ENCODE measurements at places on chromosomes 2 and 18.

DNA sequence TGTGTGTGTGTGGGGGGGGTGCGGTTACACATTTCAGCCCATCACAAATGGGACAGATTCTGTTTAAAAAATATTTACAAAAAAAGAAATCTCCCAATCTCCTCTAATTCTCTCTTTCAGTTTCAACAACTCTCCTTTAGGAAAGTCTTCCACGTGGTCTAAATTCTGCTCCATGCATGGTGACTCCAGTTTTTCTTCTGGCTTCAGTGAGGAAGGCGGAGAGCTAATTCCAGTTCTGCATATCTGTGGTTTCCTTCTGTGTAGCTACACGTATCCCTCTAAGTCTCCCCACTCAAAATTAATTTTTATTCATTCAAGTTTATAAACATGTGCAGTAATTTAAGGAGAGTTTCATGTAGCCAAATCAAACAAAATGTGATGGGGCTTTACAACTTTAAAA is 111.6 kb downstream of the SLC4A3 start:
- no peak for DNase-seq

- no peak for DNase-seq
Observed at GRCh38 chr18:7755753-7756475, 188.8 kb downstream of the PTPRM start.

GRCh38 chr2:121094845-121095244 is 190.2 kb downstream of the TFCP2L1 start:
- no peak for DNase-seq

- DNase-seq = no peak
Observed at GRCh38 chr18:48292782-48293424, 116.3 kb downstream of the ZBTB7C start.

DNA sequence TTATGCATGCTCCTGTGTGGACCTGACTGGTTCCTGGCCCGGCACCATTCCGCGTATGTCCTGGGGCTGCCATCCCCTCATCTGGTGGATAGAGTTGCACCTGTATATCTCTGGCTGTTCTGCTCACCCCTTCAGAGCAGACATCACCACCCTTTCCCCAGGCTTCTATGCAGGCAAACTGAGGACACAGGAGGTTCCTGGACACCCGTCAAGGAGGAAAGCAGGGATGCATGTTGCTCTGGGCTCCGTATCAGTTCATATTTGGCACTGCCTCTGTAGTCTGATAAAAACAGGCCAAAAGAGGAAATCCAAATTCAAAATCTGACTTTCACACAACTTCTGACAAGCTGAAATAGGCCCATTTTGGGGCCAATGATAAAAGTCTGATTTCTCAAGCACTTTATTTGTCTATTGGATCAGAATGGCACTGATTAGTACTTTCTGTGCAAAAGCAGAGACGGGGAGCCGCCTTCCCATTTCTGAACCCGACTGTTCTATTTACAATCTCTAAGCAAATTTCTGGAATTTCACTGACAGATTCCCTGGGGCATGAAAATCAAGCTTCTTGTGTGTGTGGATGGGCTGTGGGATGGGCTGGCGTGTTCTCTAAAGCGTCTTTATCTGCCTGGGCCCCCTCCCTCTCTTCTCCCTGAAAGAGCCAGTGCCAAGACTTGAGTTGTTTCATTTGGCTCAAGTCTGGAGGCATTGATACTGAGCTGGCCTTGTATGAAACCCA is 96.9 kb downstream of the SETBP1 start:
- no peak for DNase-seq

DNA sequence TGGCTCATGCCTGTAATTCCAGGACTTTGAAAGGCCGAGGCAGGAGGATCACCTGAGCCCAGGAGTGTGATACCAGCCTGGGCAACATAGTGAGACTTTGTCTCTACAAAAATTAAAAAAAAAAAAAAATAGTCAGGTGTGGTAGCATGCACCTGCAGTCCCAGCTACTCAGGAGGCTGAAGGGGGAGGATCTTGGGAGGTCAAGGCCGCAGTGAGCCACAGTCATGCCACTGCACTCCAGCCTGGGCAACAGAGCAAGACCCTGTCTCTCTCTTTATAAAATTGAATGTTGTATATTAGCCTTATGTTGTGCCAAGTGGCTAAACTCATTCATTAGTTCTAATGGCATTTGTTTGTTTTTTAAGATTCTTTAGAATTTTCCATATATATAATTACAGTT is 207.7 kb upstream of the COPS8 start:
- no peak for DNase-seq

GRCh38 chr18:53004798-53005197 is 664.8 kb downstream of the DCC start:
- no peak for DNase-seq

GRCh38 chr2:186941853-186942252 is 92.9 kb upstream of the ZSWIM2 start:
- DNase-seq = no peak

GRCh38 chr2:6896930-6897759 is 19.6 kb downstream of the RSAD2 start:
- no peak for DNase-seq

DNA sequence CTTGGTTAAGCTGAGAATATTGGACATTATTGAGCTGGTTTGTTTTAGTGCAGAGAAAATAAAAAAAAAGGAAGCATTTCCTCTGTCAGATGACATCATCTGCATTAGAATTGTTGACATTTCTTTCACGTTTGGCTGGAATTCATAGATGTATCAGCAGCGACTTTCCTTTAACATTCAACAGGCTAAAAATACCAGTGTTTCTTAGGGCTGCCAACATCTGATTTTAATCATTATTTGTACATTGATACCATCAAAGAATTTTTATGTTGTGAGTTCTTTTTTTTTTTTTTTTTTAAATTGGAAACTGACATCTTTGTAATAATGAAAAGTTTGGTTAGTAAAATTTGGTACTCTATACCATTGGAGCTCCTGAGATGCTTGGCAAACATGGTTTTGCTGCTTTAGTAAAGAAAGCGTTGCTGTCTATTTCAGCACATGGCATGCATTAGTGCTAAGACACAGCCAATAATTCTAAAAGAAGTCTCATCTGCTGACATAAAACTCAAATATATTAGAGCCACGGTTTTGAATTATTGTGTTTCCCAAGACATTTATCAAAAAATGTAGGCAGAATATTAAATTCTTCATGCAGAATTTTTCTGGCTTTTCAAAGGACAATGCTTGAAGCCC is 33.6 kb downstream of the GTF2A1L start:
- DNase-seq = no peak

DNA sequence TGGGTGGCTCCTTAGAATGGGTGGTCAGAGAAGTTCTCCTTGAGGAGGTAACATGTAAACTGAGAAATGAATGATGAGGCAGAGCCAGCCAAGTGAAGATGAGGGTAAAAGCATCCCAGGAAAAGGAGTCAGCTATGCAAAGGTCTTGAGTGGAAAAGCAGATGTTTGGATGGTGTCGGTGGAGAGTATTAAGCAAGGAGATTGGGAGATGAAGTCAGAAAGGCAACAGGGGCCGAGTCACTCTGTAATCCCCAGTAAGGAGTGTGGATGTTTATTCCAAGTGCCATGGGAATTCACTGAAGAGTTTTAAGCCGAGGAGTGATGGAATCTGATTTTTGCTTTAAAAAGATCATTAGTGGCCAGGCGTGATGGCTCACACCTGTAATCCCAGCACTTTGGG is 3.4 kb upstream of the STAMBP start:
- DNase-seq = no peak

GRCh38 chr2:70388128-70388527 is 86.3 kb upstream of the FAM136A start:
- no peak for DNase-seq

- no peak for DNase-seq
Observed at GRCh38 chr18:75198036-75198435, 10.9 kb downstream of the PTGR3 start.

- no peak for DNase-seq
Observed at GRCh38 chr2:9761577-9761976, 81.7 kb upstream of the TAF1B start.

DNA sequence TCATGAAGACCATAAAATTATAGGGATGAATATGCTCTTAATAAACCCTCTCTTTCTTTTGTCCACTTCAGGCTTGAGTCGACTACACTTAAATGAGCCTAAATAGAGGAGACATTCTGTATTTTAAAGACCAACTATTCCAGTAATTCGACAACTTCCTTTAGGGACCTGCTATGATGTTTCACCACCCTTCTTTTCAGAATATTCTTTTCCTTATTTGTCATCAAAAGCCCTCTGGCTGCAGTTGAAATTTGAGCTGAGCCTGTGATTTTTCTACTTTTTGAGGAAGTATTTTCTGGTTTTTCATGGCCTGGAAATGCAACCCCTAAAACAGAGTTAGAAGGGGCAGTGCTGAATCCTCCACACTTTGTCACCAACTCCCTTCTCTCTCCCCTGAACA is 287.0 kb downstream of the EPHA4 start:
- DNase-seq = no peak

GRCh38 chr2:196088203-196088602 is 19.6 kb upstream of the DNAH7 start:
- no peak for DNase-seq

GRCh38 chr2:62844311-62845090 is 139.0 kb downstream of the EHBP1 start:
- no peak for DNase-seq

GRCh38 chr18:58721566-58722239 is 50.4 kb downstream of the MALT1 start:
- no peak for DNase-seq

DNA sequence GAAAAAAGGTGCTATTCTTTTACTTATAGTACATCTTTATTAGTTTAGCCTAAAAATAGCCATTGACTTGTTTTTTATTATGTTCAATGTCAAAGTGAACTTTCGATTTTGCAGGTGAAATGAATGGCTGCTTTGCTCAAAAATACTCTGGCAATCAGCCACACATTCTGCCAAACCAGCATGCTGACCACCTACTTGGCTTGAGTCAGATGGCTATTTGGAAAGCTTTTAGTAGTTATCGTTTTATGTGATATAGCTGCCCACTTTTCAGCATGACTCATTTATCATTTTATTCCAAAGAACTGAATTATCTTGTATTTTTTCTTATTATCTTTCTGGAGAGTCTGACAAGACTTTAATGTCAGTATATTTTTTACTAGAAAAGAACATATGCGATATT is 1615.8 kb upstream of the TMEFF2 start:
- no peak for DNase-seq

DNA sequence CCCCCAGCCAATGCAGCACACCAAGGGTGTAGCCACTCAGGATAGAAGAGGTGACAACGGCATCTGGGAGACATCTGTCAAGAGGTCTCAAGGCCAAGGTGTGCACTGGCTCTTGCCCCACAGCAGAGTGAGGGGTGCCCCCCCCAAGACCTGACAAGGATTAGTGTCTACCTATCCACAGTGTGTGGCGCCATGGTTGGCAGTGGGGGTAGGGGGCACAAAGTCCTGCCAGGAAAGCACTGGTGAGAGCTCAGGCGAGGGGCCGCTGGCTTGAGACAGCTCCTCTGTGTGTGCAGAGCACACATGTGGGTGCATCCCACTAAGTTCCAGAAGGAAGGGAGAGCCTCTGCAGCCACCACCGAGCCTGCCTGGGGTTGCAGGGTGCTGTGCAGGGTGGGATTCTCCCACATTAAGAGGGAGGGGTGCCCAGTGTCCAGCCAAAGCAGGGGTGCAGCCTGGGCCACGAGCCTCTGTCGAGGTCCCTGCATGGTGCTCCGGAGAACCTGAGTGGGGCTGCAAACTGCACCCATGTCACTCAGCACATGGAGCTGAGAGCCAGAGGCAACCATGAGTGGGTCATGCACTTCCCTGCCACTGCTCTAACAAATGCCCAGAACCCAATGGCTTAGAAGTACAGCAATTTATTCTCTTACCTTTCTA is 311.2 kb upstream of the HDAC4 start:
- DNase-seq = no peak

DNA sequence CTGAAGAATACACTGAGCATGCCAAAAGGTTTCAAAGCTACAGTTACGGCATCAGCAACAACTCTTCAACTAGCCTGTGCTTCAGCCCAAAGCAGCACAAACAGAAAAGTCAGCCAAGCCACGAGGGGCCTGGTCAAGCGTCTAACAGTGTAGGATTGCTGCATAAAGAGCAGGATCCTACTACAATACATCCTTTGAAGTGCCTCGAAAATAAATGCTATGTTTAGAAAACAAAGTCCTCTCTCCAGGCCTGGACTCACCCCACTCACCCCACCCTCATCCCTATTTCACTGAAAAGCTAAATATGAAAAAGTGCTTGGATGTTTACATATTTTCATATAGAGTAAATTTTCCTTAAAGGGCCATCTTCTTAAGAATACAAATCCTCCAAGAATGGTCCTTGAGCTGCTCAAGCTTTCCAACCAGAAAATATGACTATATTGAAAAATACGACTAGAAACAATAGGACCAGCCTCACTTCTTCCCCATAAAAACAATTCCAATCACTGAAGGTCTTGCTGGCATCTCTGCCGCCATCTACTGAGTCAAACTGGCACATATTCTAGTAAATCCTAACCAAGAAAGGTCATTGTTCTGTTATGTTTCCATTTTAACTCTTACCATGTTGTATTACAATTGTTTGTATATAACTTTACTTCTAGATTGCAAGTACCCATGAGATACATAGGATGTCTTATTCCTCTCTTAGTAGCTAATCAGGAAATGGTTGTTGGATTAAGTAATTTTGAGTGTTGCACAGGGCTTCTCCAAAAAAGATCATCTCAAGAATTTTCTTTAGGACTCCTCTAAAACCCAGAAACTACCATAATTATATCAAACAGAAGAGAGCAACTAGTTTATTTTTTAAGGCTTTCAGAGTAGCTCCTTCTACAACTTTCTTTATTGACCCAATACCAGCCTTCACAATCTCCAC is 63.6 kb downstream of the CLHC1 start:
- DNase-seq = peak; percentile 17

DNA sequence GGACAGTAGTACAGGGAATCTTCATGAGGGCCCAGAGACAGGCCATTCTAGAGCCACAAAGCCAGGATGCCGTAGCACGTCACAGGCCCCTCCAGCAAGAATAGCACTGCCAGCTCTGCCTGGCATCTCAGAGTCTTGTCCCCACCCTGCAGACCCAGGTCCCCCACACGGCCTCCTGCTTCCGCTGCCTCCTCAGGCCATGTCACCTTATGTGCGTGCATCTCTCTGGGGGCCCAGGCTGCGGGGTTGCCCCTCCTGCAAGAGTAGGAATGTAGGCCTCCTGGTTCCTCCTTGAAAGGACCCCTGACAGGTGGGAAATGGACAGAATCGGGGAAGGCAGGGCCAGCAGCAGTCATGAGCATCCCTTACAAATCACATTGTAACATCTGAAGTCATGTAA is 49.8 kb downstream of the ADI1 start:
- DNase-seq = no peak

GRCh38 chr2:136665736-136666135 is 99.6 kb upstream of the THSD7B start:
- no peak for DNase-seq

GRCh38 chr2:148901142-148901541 is 26.1 kb downstream of the KIF5C start:
- peak; percentile 63 for DNase-seq

Measured in NCI-H1436 treated with DMSO at 0.1 percent for 48 hours (cell line).